Activated T-cell treated with anti-CD3 and anti-CD28 coated beads for 4 hours (primary cell): ENCODE measurements at places on chromosomes 2 and 18.
A peak's percentile ranks its signal among the peaks of the same experiment; 100 is the strongest.

DNA sequence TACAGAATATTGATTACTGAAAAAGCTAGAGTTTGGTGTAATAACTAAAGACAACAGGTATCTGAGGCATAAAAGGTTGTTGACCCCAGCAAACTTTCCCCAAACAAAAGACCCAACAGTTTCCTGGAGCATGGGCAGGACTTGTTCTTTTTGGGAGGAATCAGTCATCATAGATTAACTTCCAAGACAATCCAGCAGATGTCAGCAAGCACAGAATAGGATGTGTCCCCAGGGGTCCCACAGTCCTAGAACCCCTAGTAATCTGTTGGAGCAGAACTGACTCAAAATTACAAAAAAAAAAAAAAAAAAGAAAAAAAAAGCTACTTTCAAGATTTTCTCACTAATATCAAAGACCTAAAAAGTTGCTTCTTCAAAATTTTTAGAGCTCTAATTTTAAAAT is 564.7 kb upstream of the SLC39A10 start:
- DNase-seq: no peak

DNA sequence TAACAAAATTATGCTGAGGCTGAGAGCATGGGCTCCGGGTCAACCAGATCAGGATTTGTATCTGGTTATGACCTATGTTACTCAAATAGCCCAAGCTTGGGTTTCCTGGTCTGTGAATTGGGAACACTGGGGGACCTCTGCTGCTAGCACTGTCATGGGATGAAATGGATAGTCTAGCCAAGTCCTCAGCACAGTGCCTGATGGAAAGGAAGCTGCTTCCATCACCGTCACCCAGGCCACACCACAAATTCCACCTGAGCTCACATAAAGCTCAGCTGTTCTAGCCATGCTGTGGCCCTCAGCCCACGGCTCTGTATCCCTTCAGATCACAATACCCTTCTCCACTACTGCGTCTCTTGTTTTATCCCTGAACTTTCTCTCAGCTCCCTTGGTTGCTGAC is 179.6 kb upstream of the SP5 start:
- no peak for DNase-seq

DNA sequence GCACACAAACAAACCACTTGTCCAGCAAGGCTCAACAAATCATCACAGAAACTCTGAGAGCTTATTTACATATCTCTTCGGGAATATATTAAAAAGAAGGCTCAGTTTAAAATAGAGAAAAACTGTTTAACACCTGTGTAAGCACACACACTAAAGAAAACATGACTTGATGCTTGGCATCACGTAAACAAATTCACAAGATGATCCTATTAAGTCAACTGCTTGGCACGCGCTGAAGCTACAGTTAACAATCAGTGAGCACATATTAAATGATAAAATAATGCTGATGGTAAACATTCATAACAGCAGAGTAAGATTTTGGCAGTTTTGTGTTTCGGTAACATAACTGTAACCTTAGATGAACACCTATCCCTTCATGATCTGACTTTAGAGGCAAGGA is 4.3 kb upstream of the HES6 start:
- DNase-seq: no peak

- DNase-seq: no peak
Measured at GRCh38 chr2:29066271-29066860, 8.0 kb downstream of the PCARE start.

GRCh38 chr18:3199942-3200645 is 19.7 kb downstream of the MYOM1 start:
- no peak for DNase-seq

DNA sequence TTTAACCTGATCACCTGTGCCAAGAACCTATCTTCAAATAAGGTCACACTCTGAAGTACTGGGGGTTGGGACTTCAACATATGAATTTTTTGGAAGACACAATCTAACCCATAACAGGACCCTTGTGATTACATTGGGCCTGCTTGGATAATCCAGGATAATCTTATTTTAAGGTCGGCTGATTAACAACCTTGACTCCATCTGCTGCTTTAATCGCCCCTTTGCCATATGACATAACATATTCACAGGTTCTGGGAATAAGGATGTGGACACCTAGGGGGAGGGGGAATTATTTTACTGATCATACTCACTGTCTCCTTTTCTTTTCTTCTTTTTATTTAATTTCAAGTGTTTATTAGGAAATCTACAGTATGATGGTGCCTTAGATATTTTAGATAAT is 34.8 kb downstream of the CDH20 start:
- DNase-seq: no peak

- no peak for DNase-seq
Measured at GRCh38 chr2:1651121-1652033, 92.9 kb downstream of the PXDN start.

GRCh38 chr18:45670281-45670962 is 53.6 kb upstream of the SLC14A1 start:
- peak; percentile 38 for DNase-seq

GRCh38 chr2:65372619-65373018 is 59.8 kb downstream of the SPRED2 start:
- DNase-seq: no peak

DNA sequence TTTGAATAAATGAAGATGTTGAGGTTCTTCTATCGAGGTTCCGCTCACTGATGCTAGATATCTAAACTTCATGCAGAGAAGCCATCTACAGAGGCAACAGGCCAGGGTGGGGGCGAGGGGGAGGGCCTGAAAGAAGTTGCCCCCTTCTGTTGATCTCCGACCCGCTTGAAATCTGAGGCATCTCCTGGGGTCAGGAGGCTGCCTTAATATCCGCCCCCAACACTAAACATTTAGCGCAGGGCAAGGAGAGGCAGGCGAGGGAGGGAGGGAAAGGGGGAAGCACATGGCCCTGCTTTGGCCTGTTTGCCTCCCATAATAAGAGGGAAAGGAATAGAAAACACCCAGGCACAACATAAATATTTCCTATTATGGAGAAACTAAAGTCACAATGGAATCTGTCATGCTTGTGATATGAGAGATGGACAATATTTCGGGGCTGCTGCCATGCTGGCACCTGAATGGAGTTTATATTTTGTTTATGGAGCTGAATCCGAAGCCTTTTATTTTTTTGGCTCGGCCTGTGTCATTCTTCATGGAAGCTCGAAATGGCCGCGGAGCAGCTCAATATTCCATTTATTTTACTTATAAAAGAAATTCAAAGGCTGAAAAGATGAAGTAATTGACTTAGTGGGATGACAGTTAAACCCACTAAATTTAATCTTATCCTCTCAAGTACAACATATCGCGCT is 221.1 kb downstream of the INSIG2 start:
- no peak for DNase-seq

DNA sequence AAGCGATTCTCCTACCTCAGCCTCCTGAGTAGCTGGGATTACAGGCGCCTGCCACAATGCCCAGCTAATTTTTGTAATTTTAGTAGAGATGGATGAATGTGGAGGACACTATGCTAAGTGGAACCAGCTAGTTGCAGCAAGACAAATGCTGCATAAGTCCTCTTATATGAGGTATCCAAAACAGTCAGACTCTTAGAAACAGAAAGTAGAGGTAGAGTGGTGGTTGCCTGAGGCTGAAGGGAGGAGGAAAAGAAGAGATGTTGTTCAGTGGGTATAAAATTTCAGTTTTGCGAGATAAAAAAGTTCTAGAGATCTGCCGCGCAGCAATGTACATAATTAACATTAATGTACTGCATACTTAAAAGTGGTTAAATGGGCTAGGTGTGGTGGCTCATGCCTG is 145.3 kb upstream of the SPRED2 start:
- DNase-seq: no peak

- DNase-seq: no peak
Measured at GRCh38 chr18:35692866-35693265, 111.3 kb downstream of the GALNT1 start.

GRCh38 chr18:31931886-31932240 is 11.1 kb downstream of the TRAPPC8 start:
- no peak for DNase-seq

GRCh38 chr2:19086231-19086651 is 272.2 kb downstream of the OSR1 start:
- DNase-seq: no peak

GRCh38 chr2:1625281-1626001 is 118.9 kb downstream of the PXDN start:
- DNase-seq: no peak

GRCh38 chr2:204109681-204110080 is 173.1 kb downstream of the ICOS start:
- DNase-seq: no peak

DNA sequence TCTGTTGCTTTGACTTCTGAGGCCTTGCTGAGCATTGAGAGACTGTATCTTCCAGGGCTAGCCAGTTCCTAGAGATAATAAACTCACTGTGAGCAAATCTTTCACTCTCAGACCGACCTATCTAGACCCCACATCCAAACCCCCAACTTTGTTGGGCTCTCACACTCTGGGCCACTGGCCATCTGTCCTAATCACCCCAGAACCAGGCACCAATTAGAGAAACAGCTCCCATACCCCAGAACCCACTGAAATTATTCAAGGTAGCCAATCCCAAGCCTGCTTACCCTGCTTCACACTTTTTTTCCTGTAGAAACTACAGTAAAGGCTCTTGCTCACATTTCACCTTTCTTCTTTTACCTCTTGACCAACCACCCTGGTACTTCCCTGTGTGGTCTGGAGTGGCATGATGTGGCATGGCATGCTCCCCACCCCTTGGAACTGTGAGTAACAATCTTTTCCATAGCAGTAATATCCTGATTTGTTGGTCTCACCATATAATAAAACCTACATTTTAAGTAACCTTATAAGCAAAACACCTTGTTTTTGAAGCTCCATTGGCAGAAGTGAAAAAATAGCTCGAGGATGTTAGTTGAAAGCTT is 55.2 kb downstream of the ANKRD12 start:
- DNase-seq: no peak

DNA sequence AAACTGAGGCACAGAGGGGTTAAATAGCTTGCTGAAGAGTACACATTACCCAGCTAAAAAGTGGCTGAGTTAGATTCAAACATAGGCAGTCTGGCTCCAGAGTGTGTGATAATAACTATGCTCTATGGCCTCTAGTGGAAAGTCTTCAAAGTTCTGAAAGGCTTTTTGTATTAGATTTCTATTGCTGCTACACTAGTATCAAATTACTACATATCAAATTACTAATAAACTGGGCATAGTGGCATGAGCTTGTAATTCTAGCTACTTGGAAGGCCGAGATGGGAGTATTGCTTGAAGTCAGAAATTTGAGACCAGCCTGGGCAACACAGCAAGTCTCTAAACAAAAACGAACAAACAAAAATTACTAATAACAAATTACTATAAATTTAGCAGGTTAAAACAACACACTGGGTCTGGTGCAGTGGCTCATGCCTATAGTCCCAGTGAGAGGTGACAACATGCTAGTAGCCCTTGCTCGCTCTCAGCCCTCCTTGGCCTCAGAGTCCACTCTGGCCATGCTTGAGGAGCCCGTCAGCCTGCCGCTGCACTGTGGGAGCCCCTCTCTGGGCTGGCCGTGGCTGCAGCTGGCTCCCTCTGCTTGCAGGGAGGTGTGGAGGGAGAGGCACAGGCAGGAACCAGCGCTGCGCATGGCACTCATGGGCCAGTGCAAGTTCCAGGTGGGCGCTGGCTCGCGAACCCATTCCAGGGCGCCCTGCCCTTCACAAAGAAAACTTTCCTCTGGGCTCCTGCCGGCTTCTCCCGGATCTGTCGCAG is 38.2 kb upstream of the TWSG1 start:
- DNase-seq: no peak

DNA sequence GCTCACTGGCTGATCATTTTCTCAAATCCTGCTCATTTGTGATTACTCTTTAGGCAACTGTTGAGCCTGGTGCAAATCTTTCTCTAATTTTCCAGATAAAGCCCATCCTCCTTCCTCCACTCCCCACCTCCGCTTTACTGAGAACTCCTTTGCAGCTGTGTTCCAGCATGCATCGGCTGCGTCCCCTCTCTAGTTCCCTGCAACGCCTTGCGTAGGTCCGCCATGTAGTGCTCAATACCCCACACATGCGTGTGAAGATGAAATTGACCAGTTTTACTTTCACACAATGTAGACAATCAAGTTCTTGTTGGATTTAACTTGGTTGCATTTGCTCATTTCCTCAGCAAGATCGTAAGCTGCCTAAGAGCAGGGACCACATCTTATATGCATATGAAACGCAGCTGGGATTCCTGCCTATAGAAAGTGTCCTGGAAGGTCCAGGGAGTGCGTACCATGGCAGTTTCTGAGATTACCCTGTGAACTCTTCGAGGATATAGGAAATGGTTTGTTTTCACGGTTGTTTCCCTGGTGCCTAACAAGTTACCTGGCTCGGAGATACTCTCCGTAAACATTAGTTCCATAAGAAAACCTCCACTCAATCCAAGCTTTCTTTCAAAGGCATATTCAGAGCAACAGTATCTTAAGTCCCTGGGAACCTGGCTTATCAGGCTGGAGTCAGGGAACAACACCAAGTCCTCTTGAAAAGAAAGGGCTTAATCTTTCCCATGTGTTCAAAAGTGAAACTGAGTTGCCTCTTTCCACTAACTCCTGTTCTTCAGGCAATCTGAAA is 766.4 kb upstream of the ID2 start:
- DNase-seq: no peak

GRCh38 chr18:2218101-2218500 is 353.2 kb downstream of the METTL4 start:
- DNase-seq: no peak

DNA sequence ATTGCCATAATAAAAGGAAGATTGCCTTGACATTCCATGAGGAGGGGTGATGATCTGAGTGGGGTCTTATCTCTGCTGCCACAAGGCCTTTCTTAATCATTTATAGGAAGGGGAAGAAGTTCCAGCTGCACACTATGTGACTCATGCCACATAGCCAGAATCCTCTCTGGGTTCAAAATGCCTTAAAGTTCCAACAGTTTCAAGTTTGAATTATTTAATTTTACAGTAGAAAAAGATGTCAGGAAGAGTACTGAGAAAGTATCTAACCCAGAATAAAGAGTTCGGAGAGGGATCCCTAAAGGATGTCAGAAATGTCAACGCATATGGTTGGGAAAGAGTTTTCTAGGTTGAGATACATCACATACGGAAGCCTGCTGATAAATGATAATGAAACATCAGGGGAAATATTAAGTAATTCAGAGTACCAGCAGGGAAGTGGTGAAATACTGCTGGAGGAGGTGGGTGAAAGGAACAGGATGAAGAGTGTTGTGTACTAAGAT is 999.9 kb downstream of the TSN start:
- DNase-seq: no peak

DNA sequence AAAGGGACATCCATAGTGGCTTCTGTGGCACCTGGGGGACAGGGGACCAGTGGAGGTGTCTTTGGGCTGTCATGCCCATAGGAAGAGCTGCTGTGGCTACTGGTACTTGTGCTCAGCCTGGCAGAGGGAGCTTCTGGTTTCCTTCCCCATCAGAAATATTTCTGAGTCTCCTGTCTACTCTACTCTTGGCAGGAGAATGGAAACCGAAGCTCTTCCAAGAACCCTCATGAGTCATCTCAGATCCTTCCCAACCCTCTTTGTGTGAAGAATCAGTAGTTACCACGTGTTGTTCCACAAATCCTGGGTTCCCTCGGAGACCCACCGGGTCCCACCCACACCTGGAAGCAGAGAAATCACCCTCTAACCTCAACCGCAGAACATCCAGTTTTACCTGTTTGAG is 234.9 kb downstream of the FHOD3 start:
- no peak for DNase-seq

- peak; percentile 76 for DNase-seq
Measured at GRCh38 chr2:29196792-29197788, 81.9 kb downstream of the CLIP4 start.

GRCh38 chr2:30488012-30488659 is 41.1 kb downstream of the LCLAT1 start:
- no peak for DNase-seq

- DNase-seq: no peak
Measured at GRCh38 chr2:172753610-172754009, 18.0 kb downstream of the RAPGEF4 start.
